Neural crest cell (in vitro differentiated cells): ENCODE measurements at places on chromosomes 5 and 9. TPM values are rescaled to one million over a fixed set of nuclear protein-coding genes. Genes with fewer than 3 reads are reported as not detected.

GRCh38 chr9:131096269-131097125, at the start of gene AIF1L:
TSS of gene AIF1L (plus strand) at chr9:131096531. CDS start at chr9:131096630, 99 bp downstream.
- peak; percentile 81 for DNase-seq

- no peak for DNase-seq
These were observed 55.2 kb downstream of the ERBIN start for GRCh38 chr5:65981548-65981947.

- DNase-seq: no peak
These were observed 190.8 kb downstream of the MED10 start for GRCh38 chr5:6187501-6187900.

DNA sequence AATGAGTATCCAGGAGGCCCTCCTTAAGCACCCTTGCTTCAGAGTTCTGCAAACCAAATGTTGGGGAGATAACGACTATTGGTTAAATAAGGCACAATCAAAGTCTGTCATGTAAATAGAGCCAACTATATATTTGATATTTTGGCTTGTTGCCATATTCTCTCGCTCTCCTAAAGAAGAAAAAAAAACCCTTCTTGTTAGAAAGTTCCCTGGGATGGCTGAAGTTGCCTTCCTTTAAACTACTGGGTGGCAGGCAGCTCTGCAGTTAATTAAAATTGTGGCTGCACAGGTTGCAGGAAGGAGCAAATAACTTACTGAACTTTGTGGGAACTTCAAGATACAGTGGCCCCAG, 227.0 kb upstream of the ANKRD55 start:
- no peak for DNase-seq

GRCh38 chr5:21818370-21818720, 1034.8 kb downstream of the CDH12 start:
- no peak for DNase-seq

DNA sequence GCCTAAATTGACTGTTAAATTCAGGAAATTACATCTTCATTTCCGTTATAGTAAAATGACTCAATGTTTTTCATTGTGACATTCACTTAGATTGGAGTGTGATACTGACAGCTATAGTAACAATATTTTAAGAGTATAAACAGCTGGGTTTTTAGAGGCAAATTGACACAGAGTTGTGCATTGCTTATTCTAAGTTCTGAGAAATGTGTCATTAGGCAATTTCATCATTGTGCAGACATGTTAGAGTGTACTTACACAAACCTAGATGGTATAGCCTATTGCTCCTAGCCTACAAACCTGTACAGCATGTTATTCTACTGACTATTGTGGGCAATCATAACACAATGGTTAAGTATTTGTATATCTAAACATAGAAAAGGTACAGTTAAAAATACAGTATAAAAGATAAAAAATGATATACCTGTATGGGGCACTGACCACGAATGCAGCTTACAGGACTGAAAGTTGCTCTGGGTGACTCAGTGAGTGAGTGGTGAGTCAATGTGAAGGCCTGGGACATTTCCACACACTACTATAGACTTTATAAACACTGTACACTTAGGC, 132.7 kb downstream of the PDE4D start:
- DNase-seq: no peak

GRCh38 chr5:104998169-104998568, 1435.6 kb upstream of the NUDT12 start:
- DNase-seq: no peak

DNA sequence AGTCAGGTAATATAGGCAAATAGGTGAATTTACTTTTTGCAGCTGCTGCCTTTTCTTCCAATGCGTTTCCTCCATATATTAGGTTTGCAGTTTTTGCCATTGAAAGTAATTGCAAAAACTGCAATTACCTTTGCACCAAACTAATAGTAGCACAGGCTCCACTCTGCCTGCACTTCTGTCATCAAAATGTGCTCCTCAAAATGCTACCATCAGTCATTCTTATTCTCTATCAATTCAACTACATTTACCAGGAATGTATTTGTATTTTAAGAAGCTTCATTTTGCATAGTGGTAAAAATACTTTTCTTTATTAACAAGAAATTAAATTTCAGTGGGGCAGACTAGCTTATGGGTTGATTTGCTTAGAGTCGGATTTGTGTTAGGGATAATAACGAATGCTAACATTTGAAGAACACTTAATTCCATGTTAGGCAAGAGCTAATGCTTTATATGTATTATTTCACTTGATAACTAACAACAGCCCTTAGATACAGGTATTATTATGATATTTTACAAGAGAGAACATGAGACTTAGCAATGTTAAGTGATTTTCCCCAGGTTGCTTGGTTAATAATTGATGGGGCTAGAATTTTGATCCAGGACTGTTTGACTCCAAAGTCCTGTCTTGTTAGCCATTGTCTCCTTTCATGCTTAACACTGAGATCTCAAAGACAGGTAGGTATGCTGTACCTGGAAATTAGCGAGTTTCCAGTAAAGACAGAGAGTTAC, 300.4 kb downstream of the MAN2A1 start:
- no peak for DNase-seq

- DNase-seq: no peak
These were observed 51.4 kb upstream of the NRARP start for GRCh38 chr9:137353223-137354152.

GRCh38 chr5:142826741-142827492, 56.7 kb downstream of the ARHGAP26 start:
- no peak for DNase-seq

DNA sequence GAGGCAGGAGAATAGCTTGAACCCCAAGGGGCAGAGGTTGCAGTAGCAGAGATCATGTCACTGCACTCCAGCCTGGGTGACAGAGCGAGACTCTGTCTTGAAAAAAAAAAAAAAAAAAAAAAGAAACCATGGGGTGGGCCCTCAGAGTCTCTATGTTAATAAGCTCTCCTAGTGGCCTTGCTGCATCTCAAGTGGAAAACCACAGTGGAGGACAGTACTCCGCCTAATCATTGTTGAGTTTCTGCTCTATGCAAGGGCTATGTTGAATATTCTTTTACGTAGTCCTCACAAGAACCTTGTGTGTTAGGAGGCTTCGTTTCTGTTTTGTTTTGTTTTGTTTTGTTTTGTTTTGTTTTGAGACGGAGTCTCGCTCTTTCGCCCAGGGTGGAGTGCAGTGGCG, 48.9 kb downstream of the TJP2 start:
- no peak for DNase-seq

DNA sequence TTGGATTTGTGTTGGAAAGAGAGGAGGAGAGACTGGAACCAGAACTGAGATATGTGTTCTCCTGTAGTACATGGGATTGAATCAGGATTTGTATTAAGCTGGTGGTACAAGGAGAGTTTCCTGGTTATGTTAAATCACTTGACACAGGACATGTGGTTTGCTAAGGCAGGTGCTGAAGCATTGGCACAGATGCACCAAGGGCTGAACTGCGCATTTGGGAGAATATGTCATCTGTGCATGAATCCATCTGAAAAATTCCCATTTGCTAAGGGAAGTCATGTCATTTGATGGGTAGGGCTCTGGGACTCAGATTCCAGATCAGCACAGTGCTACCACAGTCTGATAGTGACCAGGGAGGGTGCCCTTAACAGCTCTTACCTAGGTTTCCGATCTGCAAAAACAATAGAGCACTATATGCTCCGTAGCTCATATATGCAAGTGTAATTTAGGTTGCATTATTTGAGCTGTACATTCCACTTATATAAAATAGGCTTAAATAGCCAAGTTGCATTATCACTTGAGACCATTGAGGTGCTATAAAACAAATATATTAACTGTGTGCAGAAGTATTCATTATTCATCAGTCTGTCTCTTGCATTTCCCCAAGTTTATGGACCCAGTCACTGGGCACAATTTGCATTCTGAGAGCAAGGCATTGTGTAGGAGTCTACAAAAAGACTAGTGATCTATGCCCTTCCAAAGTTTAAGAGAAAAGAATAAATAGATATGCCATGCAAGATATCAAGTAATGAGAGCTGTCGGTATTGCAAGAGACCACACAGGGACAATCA, 55.2 kb downstream of the ADAMTS16 start:
- DNase-seq: no peak

DNA sequence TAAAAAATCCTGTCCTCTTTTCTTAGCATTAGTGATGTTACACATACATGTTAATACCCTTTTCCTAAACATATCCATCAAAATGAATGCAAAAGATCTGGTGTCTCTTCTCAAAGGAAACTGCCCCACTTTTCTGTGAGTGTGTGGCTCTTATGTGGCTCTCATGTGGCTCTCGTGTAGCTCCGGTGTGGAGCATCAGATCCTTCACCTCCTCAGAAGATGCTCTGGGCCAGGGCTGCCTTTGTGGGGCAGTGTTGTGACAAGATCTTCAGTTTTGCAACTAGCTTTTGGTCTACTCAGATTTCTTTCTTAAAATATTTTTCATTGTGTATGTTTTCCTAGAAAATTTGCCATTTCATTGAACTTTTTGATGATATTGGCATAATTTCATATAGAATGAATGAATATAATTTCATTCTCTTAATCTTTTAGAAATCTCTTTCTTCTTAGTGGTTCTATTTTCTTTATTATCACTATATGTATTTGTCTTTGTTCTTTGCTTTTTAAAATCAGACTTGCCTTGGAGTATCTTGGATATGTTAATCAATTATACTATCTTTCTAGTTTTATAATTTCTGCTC, 19.4 kb downstream of the GARNL3 start:
- DNase-seq: no peak

- no peak for DNase-seq
These were observed 2.3 kb upstream of the ENG start for GRCh38 chr9:127856729-127857116.

DNA sequence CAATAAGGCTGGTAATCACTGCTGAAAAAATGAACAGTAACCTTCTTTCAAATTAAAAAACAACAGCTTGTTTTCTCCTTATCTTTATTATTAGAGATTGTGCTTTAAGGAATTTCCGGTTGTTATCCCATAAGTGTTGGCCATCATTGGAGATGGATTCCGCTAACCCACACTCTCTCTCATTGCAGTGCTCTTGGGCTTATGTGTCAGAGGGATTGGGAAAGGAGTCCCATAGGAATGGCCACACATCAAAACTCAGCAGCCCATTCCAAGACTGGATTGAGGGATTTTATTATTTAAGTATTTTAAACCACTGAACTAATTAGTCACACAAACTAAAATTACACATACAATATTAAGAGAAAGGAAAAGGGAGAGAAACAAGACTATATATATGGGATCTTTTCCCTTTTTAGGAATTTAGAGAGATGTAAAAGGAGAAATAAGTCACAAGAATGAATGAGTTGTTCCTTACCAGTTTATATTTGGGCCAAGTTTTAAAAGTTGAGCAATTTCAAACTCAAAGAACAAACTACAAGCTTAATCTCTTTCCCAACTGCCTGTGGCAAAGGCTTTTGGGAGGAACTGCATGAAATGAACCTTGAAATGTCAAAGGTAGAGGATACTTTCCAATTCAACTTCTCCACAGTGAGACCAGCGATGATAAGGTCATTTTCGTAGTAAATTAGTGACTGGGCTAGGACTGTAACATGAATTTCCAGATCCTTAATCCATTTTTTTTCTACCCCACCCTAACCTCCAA, 2.4 kb downstream of the SPINK6 start:
- no peak for DNase-seq

GRCh38 chr5:856531-857425, 6.0 kb upstream of the ZDHHC11 start:
- DNase-seq: no peak

DNA sequence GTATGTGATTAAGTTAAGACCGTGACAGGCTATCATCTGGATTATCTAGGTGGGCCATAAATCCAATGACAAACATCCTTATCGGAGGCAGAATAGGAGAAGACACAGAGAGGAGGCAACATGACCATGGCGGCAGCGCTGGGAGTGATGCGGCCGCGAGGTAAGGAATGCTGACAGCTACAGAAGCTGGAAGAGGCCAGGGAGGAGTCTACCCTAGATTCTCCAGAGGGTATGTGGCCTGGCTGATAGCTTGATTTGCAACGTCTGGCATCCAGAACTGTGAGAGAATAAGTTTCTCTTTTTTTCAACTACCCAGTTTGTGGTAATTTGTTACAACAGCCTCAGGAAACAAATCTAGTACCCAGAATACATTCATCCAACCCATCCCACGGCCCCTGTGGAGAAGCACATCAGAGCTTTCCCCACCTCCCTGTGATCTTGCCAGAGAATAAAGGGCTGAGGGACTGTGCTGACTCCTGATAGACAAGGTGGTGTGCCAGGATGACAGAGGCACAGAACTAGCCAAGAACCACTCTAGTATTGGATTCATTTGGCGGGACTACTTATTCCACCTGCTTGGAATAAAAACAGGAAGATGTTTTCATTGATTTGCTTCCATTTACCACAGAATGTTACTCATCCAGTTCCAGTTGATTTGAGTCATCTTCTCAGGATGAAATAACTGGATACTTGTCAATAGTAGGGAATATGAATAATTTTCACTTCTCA, 187.4 kb downstream of the MAN2A1 start:
- DNase-seq: no peak

- DNase-seq: no peak
These were observed 344.2 kb upstream of the CYLC2 start for GRCh38 chr9:102650896-102651295.

FAM170A gene
- not detected in 2 replicates for total RNA-seq

PRDM9 gene
- not detected in 2 replicates for total RNA-seq

RFX3 gene
- total RNA-seq: 43.6 and 46.9 TPM in 2 replicates

DMRT3 gene
- not detected in 2 replicates for total RNA-seq

GCNT1 gene
- total RNA-seq: 1.6 and 2.3 TPM in 2 replicates

FEM1C gene
- total RNA-seq: 16.3 and 17.6 TPM in 2 replicates

MARCOL gene
- total RNA-seq: not detected in 2 replicates

MORN5 gene
- total RNA-seq: not detected in 2 replicates

SMIM32 gene
- total RNA-seq: 0.18 TPM in 1 of 2 replicates, not detected in the other

SMC5 gene
- 27.8 and 28.7 TPM in 2 replicates for total RNA-seq

CBY3 gene
- not detected in 2 replicates for total RNA-seq

FCN1 gene
- total RNA-seq: not detected in 2 replicates

ZBED3 gene
- 12.1 and 12.2 TPM in 2 replicates for total RNA-seq

CDK7 gene
- 29.4 and 32.4 TPM in 2 replicates for total RNA-seq

LIFR gene
- 19.6 and 21.3 TPM in 2 replicates for total RNA-seq

MYMK gene
- total RNA-seq: not detected in 2 replicates

SDHA gene
- 106 and 108 TPM in 2 replicates for total RNA-seq

OBP2B gene
- total RNA-seq: not detected in 2 replicates
